ENCODE measurements at places on chromosomes 6 and 20.
A peak's percentile ranks its signal among the peaks of the same experiment; 100 is the strongest.

GRCh38 chr6:157434349-157435033 lies 53.5 kb downstream of the ZDHHC14 start:
- no peak for DNase-seq

DNA sequence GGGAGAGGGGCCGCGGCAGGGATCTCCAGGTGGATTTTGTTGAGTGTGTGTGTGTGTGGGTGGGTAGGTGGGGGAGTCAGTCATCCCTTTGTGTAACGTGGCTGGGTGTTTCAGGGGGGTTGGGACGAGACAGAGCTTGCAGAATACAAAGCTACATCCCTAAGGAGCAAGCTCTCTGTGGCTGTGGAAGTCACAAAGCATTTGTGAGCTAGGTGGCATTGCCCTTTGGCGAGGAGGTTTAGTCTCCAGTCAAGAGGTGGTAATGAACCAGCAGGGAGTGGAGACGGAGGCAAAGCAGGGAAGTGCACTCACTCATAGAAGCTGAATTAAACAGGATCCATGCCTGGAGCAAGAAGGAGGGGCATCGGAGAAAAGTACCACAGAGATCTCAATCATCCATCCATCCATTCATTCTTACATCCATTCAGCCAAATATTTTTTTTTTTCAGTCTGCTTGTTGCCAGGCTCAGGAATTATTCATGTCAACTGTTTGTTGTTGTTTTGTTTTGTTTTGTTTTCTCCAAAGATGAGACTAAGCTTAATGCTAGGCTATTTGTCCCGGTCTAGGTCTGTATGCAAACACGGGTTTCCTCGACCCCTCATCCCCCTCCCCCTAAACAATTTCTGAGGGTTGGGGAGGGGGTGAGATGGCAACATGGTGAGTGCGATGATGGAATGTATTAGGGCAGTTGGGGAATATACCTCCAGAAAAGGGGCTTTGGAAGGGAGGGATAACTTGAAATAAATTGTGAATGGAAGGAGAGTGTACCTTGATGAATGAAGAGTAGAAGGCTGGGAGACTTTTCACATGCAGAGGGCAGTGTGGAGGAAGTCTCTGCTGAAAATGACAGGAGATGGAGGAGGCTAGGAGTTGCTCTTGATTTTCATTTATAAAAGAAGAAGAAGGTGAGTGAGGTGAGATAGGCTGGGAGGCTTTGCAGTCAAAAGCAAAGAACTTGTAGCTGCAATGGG lies 1.0 kb downstream of the HCRTR2 start:
- no peak for DNase-seq

DNA sequence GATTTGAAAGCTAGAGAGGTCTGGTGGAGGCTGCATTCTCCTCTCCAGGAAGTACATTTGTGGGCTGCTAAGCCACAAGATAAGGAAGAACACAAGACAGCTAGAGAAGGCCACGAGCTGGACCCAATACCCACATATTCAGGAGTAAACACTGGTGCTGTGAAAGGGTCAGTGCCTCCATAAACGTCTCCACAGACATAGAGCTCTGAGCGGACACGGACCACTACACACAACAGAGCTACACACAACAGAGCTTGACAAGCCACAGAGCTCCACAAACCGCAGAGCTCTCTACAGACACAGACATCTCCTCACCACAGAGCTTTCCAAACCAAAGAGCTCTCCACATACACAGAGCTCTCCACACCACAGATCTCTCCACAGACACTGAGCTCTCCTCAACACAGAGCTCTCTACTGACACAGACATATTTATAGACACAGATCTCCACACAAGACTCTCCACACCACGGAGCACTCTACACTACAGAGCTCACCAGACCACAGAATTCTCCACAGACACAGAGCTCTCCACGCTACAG lies 51.9 kb downstream of the ERMARD start:
- DNase-seq = no peak

DNA sequence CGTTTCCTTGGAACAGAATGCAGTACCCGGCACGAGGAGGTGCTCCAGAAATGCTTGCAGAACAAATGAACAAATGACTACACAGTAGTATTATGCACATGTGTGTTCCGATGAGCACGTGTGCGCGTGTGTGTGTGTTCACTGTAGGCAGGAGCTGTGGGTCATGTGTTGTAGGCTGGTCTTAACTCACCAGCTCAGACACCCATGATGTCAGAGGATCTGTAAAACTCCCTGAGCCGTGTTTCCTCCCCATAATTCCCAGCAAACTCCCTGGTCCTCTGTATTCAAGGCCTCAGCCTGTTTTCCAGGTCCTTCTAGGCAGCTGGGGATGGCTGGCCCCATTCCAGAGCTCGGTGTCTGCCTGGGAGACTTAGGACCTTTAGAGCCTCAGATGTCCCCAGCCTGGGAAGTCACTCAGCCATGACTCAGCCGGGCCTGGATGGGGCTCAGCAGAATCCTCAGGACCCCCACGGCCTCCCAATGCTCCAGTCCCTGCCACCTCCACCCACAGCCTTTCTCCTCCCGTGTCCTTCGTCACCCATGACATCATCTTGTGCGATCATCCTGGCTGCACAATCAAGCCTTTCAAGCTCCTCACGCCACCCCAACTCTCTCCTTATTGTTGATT lies 475.0 kb upstream of the SULF2 start:
- no peak for DNase-seq

- DNase-seq = no peak
These were observed 971 bp downstream of the NFKBIE start for GRCh38 chr6:44264154-44265006.

- DNase-seq = no peak
These were observed 8.8 kb downstream of the ASF1A start for GRCh38 chr6:118902726-118903125.

GRCh38 chr6:44831002-44831610 lies 443.6 kb downstream of the CDC5L start:
- no peak for DNase-seq

- DNase-seq = no peak
These were observed 259.0 kb downstream of the HIVEP2 start for GRCh38 chr6:142685852-142686506.

GRCh38 chr6:39228111-39228971 lies 934 bp downstream of the KCNK5 start:
- peak; percentile 45 for DNase-seq

DNA sequence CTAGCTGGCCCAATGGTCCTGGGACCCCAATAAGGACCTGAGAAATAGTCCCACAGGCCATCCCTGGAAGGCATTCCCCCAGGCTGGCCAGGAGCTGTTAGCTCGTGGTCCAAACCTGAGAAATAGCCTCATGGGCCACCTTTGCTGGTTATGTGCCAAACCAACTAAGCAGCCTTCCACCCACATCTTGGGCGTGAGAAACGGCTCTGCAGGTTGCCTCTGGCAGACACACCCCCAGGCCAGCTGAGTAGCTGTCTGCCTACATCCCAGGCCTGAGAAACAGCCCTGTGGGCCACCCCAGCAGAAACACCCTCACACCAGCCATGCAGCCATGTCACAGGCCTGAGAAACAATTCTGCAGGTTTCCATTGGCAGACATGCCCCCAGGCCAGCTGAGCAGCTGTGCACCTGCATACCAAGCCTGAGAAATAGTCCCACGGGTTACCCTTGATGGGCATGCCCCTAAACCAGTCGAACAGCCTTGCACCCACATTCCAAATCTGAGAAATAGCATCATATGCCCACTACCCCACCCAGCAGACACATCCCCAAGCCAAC lies 567.8 kb upstream of the ID4 start:
- no peak for DNase-seq

- DNase-seq = no peak
These were observed 17.5 kb downstream of the OPRM1 start for GRCh38 chr6:154056536-154056935.

GRCh38 chr20:1310071-1310470 lies 18.9 kb downstream of the SDCBP2 start:
- DNase-seq = no peak

GRCh38 chr6:140669321-140669720 lies 1294.9 kb upstream of the CITED2 start:
- DNase-seq = no peak

DNA sequence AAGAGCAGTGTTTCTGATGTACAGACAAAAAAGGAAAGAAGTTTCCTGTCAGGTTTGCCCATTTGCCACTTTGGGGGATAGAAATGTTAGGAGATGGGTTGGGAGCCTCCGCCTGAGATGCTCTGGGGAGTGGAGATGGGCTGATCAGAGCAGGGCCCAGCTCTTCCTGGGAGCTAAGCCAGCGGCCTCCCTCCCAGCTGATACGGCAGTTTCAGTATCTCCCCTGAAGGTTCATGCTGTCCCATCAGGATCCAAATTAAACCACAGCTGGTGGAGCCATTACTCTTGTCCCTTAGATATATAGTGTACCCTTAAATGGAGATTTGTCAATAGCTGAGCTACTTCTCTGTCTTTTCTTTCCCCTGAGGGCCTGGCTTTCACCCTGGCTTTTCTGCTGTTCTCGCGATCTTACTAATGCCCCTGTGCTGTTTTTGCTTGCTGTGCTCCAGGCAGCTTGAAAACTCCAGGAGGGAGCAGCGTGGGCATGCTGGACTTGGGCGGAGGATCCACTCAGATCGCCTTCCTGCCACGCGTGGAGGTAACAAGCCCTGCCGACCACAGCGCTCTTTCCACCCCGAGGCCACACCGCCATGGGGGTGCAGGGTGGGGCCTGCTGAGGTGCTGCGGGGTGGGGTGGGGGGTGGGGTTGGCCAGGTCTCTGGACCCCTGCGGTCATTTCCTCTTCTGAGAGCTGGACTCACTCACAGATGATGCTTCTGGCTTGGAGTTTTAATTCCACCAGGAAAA lies 20.9 kb downstream of the ENTPD6 start:
- no peak for DNase-seq

DNA sequence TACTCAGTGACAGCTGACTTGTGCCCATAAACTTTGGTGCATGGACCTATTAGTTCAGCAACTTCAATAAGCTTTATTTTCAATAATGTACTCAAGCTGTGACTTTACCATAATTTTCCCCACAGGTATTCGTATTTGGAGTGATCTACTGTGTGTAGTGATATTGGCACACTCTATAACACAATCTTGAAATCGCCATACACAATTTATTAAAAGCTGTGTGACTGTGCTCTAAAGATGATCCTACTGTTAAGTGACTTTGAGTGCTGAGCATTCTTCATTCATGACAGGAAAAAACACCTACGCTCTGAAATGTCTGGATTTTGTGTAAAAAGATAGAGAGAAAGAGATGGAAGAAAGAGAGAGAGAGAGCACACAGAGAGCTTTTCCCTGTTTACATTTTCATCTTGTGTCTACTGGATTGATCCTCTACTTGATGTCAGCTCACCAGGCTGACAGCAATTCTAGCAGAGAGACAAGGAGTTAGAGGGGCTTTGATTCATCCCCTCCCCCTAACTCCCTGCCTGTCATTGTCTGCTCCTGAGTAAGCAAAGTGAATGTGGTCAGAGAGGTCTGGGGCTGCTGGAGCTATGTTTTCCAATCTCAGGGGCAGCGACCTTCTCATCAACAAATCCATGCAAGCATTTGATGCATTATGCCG lies 538.7 kb upstream of the POU3F2 start:
- no peak for DNase-seq

- no peak for DNase-seq
These were observed 371.5 kb downstream of the SYNE1 start for GRCh38 chr6:152265651-152266050.

GRCh38 chr6:23510778-23511510 lies 615.1 kb upstream of the NRSN1 start:
- no peak for DNase-seq

DNA sequence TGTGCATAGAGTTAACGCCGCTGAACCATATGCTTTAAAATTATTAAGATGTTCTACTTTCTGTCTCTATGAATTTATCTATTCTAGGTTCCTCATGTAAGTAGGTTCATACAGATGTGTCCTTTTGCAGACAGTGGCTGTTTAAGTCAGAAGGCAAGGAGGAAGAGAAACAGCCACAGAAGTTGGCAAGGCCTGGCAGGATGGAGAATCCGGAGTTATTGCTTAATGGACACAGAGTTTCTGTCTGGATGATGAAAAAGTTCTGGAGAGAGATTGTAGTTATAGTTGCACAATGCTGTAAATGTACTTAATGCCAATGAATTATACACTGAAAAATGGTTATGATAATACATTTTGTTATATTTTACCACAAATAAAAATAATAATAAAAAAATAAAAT lies 283.6 kb upstream of the CNR1 start:
- DNase-seq = no peak

- DNase-seq = no peak
These were observed 1.4 kb upstream of the MAN1A1 start for GRCh38 chr6:119350952-119351372.

DNA sequence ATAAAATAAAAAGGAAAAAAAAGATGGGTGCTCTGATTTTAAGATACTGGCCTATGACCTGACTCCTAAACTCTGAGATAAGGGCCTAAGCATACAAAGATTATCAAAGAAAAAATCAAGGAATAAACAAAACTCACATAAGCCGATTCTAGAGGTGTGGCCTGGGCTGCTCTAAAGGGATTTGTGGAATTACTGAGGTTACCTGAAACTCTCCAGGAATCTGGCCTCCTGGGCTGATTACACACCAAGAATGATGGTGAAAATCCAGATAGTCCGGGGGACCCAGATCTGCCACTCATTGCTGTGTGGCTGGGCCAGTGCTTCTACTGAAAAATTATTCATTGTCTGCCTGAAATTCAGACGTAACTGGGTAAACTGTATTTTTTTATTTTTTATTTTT lies 122.7 kb upstream of the RNF24 start:
- no peak for DNase-seq

- no peak for DNase-seq
These were observed 51.6 kb upstream of the CHD6 start for GRCh38 chr20:41669708-41670263.

DNA sequence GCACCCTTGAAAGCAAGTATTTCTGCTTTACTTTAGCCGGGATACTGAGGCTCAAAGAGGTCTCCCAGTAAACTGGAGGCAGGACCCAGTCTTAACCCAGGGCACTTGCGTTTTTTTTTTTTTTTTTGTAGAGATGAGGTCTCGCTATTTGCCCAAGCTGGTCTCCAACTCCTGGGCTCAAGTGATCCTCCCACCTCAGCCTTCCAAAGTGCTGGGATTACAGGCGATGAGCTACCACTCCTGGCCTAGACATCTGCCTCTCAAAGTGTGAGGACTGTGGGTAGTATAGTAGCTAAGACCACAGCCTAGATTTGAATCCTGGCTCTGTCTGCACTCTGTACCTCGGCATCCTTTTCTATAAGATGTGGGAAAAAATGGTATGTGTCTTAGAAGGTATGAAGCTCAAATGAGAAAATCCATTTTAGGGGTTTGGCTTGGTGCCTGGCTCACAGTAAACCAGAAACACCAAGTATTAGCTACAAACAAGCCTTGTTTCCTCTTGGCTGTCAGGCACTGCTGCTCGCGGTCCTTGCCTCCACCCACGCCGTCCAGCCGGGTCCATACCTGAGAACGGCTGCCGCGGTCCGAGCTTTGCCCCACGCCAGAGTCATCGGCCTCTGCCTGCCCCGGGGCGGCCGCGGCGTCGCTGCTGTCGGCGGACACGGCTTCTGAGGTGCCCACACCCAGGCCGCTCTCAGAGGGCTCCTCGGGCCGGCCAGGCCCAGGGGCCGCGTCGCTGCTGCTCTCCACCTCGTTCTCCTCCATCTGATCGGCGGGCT lies 1.2 kb downstream of the ZNF335 start:
- DNase-seq = no peak

DNA sequence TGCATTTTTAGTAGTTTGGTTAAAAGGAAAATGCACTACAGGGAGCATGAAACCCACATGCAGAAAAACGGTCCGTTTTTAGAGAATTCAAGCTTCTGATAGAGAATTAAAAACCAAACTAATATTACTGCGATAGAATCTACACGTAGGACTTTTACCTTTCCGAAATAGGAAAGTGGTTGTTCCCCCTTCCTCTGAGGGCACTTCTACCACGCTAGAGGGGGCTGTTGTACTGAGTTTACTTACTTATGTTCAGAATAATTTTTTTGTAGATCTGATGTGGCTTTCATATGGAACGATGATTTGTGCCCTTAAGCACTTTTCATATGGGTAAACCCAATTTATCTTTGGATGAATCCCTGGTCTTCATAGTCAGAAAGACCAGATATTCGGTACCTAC lies 264.3 kb upstream of the PLN start:
- DNase-seq = peak; percentile 13

Measured in stimulated activated CD4-positive, alpha-beta T cell treated with anti-CD3 and anti-CD28 coated beads, Interleukin-12 subunit alpha, Interleukin-12 subunit beta, amount 100 ng/mL, for 4 hours (primary cell).